ENCODE measurements at places on chromosomes 13 and 19. TPM values are rescaled to one million over a fixed set of nuclear protein-coding genes. Genes with fewer than 3 reads are reported as not detected.

Gene CGB1
- not detected for total RNA-seq

Gene PALM
- 52.8 TPM for total RNA-seq

Gene C19orf38
- not detected for total RNA-seq

Gene HCN2
- 1.1 TPM for total RNA-seq

Gene DBP
- total RNA-seq = 2.9 TPM

Gene OR10H3
- not detected for total RNA-seq

Gene AP1M2
- 3.0 TPM for total RNA-seq

Gene SIAH3
- 0.10 TPM for total RNA-seq

Gene IGFL3
- total RNA-seq = not detected

Gene LAIR1
- total RNA-seq = not detected

Gene CLEC4M
- 0.19 TPM for total RNA-seq

Gene TLE6
- 0.58 TPM for total RNA-seq

Gene SIGLEC14
- total RNA-seq = 0.44 TPM

Gene UQCRFS1
- total RNA-seq = 38.9 TPM

Gene DIAPH3
- 14.7 TPM for total RNA-seq

Gene SRRM5
- not detected for total RNA-seq

Gene DOCK6
- 188 TPM for total RNA-seq

Gene SIGLEC6
- total RNA-seq = not detected

Gene CEACAM1
- 41.5 TPM for total RNA-seq

Gene GDF15
- 528 TPM for total RNA-seq

Gene PRODH2
- total RNA-seq = not detected

Gene NLRP9
- total RNA-seq = not detected

Gene CEACAM7
- not detected for total RNA-seq

Gene KIRREL2
- total RNA-seq = not detected

Gene LILRA2
- not detected for total RNA-seq

Gene CEACAM20
- total RNA-seq = not detected

Gene NOVA2
- 11.8 TPM for total RNA-seq

Gene CTXN1
- 47.1 TPM for total RNA-seq

Gene TSHZ3
- 5.9 TPM for total RNA-seq

Gene CPB2
- not detected for total RNA-seq

Gene MYPOP
- 6.0 TPM for total RNA-seq

Gene KCNK6
- 13.5 TPM for total RNA-seq

Gene TUBA3C
- total RNA-seq = not detected

Gene KLK8
- not detected for total RNA-seq

Gene NDUFA7
- 58.9 TPM for total RNA-seq

Gene UBE2L5
- not detected for total RNA-seq

Gene TMIGD2
- 0.18 TPM for total RNA-seq

Gene UNC13A
- 0.70 TPM for total RNA-seq

All from glomerular endothelial cell (primary cell).